ENCODE measurements at places on chromosomes 5 and 9.

DNA sequence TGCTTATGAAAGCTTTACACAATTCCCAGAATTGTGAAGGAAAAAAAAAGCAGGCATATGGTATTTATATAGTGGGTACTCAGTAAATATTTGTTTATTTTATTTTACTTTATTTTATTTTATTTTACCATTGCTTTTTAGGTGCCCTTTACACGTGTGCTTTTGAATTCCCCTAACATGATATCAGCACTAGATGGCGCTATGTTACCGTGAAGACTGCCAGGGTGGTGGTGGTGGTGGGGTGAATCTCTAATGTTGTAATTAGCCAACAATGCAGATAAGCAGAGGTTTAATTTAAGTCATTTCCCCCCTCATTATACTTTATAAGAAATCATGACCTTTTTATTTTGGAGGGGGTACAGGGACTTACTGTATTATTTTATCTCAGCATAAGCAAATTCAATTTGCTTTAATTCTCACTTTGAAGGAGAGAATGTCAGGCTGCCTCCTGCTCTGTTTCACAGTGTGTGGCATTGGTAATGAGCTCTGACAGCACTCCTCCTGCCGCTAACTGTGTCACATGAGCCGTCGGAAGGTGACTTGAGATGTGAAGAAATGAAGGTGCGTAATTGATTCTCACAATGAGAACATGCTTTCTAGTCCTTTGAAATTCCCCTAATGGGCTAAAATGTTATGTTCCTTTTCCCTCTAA, 165.6 kb downstream of the YTHDC2 start:
- peak; percentile 42 for DNase-seq

- DNase-seq, result no peak
These were observed 58.5 kb downstream of the PDCD1LG2 start for GRCh38 chr9:5568868-5569267.

DNA sequence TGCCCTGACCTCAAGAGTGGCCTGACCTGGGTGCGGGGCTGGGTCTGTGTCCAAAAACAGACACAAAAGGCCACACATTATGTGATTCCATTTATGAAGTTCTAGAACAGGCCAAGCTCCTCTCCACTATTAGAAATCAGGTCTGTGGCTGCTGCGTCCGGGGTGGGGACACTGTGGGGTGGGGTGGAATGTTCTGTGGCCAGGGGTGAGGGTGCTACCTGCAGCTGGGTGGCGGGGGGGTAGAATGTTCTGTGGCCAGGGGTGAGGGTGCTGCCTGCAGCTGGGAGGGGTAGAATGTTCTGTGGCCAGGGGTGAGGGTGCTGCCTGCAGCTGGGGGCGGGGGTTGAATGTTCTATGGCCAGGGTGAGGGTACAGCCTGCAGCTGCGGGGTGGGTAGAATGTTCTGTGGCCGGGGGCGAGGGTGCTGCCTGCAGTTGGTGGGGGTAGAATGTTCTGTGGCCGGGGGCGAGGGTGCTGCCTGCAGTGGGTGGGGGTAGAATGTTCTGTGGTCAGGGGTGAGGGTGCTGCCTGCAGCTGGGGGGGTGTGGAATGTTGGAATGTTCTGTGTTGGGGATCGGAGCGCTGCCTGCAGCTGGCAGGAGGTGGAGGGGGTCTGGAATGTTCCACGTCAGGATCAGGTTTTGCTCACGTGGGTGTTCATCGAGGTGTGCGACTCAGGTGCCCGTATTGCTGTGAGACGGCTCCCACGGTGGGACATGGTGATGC, 8.3 kb downstream of the LCN12 start:
- peak; percentile 70 for DNase-seq

DNA sequence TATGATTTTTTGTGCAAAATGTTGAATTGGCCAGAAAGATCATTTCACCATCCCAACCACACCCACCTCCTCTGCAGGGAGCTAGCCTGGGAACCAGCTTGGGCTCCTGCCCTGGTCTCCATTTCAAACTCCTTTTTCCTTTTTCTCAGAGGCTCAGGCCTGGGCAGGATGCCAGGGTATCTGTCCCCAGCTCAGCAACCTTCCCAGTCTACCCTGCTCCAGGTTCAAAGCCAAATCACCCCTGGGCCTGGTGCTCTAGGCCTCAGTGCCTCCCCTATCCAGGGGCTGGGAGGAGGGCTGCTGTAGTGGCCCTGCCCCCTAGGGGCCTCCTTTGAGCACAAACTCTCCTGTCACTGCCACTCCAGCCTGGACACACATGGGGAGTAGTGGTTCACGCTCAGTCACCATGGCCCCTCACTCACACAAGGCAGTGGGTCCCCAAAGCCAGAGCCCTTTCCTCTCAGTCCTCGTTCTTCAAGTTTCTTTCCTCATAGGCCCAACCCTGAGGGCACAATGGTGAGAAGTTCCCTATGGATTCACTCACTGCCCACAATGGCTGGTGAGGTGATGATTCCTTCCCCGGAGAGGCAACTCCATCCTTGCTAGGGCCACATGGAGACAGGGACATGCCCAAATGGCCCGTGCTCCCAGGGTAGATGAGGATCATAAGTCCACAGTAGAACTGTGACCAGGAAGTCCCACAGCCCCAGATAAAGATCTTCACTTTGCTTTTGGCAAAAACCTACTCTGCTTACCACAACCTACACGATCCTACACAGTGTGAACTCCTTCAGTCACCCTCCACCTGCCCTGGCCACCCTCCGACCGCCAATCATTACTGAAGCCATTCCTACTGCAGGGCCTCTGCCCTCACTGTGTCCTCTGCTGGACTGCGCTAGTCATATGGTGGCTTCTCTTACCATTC, 1.6 kb upstream of the ST6GALNAC4 start:
- DNase-seq, result no peak

GRCh38 chr5:74257645-74258313, 382.7 kb downstream of the ENC1 start:
- no peak for DNase-seq

- no peak for DNase-seq
These were observed 1061.3 kb upstream of the DMAC1 start for GRCh38 chr9:8860925-8861324.

- DNase-seq, result no peak
These were observed 730.1 kb downstream of the NR2F1-AS1 start for GRCh38 chr5:92850886-92851285.

- no peak for DNase-seq
These were observed 18.9 kb upstream of the NSMF start for GRCh38 chr9:137477778-137478612.

- DNase-seq, result no peak
These were observed 185.8 kb upstream of the ELAVL2 start for GRCh38 chr9:24011881-24012280.

GRCh38 chr9:21316860-21317259, 11.7 kb upstream of the IFNA5 start:
- no peak for DNase-seq

DNA sequence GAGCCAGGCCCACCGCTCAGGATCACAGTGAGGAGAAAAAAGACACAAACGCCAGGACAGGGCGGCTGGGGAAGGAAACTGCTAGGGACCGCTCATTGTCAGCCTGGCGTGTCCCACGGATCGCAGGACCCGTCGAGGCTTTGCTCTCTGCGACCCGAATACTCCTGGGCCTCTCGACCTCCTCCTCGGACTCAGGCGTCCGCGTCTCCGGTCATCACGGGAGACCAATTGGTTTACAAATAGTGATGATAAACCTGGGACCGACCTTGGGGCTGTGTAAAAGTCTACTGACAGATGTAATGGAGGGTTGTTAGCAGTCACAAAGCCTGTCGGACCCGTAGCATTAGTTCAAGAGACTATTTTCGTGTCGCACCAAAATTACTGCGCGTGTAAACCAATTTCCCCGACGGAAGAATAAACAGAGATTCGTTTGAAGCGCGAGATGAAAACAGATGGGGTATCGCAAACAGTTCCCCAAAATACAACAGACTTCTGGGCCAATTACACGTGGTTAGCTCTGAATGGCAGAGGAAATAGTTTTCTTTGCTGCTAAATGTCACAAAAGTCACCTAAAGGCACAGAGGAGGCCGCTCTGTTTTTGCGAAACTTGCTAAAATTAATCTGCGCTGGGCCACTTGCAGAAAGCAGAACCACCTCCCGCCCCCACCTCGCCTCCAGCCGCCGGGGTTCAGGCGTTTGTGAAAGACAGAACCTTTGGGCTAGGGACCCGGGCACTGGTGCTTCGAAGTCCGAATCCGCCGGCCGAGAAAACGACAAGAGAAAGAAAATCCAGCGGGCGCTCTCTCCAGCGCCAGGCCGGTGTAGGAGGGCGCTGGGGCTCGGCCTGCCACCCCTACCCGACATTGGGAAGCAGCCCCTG, 67.6 kb downstream of the FOXD1 start:
- DNase-seq, result no peak

DNA sequence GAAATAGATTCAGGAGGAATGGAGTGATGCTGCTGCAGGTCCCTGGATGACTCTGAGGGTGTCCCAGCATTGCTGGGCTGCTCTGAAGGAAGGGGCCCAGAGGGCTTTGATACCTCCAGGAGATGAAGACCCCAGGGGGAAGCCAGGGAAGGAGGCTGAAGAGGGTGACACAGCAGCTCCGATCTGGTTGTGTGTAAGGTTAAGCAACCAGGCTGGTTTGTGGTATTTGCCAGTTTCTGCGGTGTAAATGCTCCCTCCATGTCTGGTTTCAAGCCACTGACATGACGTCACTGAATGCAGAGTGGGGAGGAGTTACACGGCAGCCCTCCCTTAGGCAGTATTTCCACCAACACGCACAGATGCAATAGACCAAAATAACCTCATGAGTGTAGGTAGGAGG, 40.0 kb upstream of the ORM1 start:
- DNase-seq, result peak; percentile 66

GRCh38 chr5:78544561-78545201, 103.9 kb downstream of the LHFPL2 start:
- DNase-seq, result peak; percentile 46

GRCh38 chr9:35675204-35675603, 1.5 kb downstream of the CA9 start:
- no peak for DNase-seq

- no peak for DNase-seq
These were observed 2.7 kb downstream of the KLF4 start for GRCh38 chr9:107486674-107487520.

DNA sequence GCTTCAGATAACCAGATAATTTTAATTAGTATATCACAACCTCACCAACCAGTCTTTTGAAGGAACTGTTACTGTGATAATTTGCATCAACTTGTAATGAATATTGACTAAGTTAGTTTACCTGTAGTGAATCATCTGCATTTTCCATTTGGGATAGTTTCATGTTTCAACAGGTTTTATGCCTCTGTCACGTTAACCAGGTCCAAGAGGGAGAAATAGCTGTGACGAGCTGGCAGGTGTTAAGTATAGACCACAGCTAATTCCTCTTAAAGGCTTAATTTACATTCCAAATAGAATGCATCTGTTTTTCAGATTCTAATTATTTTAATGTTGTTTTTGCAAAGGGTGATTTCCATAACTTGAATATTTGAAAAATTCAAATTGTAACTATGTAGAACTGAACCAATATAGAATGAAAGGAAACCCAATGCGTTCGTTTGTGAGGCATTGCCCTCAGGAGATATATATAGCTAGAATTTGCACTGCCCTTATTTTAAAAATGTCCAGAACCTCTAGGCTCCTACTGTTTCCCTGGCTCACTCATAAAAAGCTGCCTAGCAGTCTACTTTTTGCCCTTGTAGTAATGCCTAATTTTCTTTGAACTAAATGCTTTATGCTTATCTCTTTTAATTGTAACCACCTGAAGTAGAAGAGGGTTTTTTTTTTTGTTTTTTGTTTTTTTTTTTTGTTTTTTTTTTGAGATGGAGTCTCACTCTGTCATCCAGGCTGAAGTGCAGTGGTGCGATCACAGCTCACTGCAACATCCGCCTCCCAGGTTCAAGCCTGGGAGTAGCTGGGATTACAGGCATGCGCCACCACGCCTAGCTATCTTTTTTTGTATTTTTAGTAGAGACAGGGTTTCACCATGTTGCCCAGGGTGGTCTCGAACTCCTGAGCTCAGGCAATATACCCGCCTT, 270.5 kb downstream of the SMARCA2 start:
- no peak for DNase-seq

DNA sequence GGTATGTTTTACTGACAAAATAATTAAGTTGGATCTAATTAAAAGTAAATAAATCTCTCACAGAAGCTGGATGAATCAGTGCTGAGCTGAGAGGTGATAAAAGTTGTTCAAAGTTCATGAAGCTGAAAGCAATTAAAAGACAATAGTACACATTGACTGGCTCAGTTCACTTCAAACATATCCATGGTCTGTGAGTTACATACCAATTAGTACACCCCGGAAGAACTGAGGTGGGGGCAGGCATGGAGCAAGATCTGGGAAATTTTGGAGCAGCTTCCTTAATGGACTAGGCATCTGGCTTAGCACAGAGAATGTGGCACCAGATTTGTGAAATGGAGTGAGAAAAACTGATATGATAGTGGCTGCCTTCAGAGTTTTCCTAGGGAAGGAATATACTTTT, 152.7 kb downstream of the ATP10B start:
- DNase-seq, result no peak

- DNase-seq, result peak; percentile 12
These were observed 25.3 kb downstream of the IRX2 start for GRCh38 chr5:2725980-2726765.

GRCh38 chr5:156687514-156687913, 162.6 kb upstream of the PPP1R2B start:
- no peak for DNase-seq

DNA sequence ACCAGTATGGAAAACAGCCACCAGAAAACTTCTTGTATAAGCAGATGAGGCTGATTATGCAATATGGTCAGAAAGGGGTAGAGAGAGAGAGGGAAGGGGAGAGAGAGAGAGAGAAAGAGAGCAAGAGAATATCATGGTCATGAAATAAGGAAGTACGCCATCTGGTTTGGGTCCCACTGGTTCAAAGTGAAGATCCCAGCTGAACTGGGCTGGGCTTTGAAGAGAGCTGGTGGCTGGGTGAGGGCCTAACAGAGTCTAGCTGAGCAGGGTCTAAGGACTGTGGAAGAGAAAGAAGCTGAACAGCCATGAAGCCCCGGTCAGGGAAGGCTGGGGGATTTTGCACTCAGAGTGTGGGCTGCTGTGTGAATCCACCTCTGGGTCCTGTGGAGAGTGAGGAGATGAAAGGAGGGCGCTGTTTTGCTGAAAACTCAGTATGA, 14.6 kb downstream of the TRIM14 start:
- DNase-seq, result no peak

DNA sequence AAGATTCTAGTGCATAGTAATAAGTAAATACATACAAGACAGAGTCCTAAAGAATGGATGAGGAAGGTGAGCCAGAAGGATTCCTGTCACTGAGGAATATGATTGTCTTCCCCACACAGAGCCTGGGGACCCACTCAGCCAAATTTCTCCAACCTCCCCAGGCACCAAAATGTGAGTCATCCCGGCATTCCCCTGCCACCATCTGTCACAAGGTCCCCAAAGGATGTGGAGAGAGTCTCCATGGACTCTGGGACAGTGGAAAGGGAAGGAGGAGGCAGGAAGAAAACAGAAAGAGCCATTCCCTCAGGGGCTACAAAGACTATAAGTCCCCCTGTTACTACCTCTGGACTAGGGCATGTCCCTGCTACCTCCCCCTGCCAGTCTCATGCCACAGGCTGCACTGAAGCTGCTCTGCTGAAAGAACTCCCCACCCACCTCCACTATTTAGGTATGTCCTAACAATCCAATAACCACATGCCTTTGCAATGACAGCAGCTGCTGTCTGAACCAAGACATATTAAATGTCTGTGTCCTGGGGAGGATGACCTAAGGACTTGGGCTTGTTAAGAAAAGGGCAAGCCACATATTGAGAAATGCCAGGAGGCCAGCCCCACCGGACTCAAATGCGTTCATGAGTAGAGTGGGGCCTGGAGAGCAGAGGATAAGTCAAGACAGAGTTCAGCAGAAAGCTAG, 10.7 kb upstream of the OR5C1 start:
- DNase-seq, result no peak

Data from activated CD8-positive, alpha-beta memory T cell treated with anti-CD3 and anti-CD28 coated beads, Interleukin-2, amount 10 ng/mL, durations not matched to agents 7 days and 5 days (primary cell).